ENCODE measurements at places on chromosomes 1 and 21.

DNA sequence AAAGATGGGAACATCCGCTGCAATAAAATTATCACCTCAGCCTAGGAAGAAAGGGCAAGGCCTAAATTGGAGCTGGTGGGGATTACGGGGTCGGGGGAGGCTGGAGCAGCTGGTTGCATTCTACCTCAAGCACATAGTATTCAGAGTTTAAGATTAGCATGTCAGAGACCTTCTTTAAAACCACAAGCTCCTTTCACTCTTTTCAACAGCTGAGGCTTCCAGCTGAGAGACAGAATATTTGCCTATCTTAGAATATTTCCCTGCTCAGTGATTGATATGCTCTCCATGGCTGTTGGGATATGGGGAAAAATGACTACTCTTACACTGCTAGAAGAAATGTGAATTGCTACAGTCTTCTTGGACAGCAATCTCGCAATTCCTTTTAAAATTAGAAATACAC, 248.6 kb downstream of the TBX15 start:
- DNase-seq, result no peak

GRCh38 chr1:74465193-74465681, 47.2 kb downstream of the LRRC53 start:
- DNase-seq, result no peak

DNA sequence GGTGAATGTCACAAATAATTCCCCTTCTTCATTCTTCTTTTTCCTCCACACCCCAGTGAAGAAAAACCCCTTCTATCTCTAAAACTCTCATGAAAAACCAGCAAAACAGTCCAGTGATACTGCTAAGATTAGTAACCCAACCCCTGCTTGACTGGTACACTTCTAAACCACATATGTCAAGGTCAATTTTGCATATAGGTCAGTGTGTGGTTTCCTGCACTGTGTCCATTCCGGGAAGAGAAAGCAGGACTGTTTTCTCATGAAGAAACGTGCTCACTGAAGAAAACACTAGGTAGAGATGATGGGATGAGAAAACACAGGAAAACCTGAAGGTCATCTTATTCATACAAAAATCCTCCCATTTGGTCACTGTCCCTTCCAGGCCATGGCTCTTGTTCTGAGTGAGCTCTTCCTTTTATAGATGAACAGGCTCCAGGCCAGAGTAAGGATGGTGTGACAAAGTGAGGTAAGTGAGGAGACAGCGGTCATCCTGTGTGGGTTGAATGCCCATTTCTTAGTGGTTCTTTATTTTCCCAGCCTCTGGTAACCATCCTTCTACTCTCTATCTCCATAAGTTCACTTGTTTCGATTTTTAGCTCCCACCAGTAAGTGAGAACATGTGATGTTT, 122.7 kb downstream of the FASLG start:
- DNase-seq, result no peak

DNA sequence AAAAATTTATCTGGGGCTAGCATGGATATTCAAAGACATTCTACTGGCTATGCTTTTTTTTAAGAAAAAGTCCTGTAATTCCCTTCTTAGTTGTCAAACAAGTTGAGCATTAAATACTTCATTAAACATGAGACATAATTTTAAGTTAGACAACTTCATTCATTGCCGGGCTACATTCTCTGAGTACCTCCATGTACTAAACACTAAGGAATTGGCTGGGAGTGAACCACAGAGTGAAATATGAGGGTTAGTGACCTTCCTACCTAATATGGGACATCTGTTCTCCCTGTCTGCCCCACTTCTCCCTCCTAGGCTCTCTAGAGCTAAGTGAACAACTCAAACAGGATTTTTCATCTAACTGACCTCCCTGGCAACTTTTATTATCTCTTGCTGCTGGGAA, 370.4 kb downstream of the VAV3 start:
- DNase-seq, result no peak

GRCh38 chr1:40922969-40923368, 56.5 kb upstream of the CTPS1 start:
- no peak for DNase-seq

DNA sequence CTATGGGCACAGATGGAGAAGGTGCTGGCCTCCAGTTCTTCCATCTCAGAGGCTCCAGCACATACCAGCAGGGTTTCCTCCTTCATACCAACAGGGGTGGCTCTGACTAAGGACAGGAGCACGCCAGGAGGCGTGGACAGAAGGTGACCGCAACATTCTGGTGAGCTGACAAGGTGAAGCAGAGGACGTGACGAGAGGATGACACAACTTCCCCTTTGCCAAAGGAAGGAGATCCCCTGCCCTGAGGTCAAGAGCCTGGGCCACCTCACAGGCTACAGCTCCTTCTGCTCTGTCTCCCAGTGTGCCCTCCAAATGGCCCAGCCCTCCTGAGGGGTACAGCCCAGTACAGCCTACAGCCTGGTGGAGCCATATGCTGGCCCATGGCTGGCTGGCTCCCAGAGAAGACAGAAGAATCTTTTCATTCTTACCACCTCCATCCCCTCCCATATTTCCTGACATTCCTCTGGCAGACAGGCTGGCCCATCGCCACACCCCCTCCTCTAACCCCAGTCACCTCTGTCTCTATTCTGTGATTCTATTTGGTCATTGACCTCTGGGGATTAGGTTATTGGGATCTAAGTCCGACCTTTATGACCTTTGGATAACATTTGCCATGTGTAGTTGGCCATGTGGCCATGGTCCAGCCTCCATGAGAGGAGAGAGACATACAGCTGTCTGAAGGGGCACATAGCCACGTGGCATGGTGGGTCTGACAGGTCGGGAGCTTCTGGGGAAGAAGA, 5.1 kb upstream of the LAMB3 start:
- DNase-seq, result no peak

GRCh38 chr1:33081554-33082305, 777 bp downstream of the AZIN2 start:
- no peak for DNase-seq

- DNase-seq, result no peak
Measured at GRCh38 chr1:147110872-147111271, 61.4 kb downstream of the PRKAB2 start.

- DNase-seq, result no peak
Measured at GRCh38 chr1:90074970-90075391, 80.1 kb downstream of the ZNF326 start.

- no peak for DNase-seq
Measured at GRCh38 chr1:19436716-19437476, 48.4 kb downstream of the CAPZB start.

- DNase-seq, result no peak
Measured at GRCh38 chr1:160835751-160836150, 26.9 kb downstream of the CD244 start.

- DNase-seq, result no peak
Measured at GRCh38 chr1:55588309-55588708, 373.1 kb upstream of the USP24 start.

All from effector memory CD4-positive, alpha-beta T cell (primary cell).